ENCODE measurements at places on chromosomes 1 and 21.

GRCh38 chr1:191026828-191027227 is 549.2 kb upstream of the BRINP3 start:
- no peak for DNase-seq

- DNase-seq = peak; percentile 53
These were observed 74.7 kb downstream of the ALG6 start for GRCh38 chr1:63442141-63442475.

GRCh38 chr1:157596384-157596783 is 1.5 kb downstream of the FCRL4 start:
- DNase-seq = no peak

DNA sequence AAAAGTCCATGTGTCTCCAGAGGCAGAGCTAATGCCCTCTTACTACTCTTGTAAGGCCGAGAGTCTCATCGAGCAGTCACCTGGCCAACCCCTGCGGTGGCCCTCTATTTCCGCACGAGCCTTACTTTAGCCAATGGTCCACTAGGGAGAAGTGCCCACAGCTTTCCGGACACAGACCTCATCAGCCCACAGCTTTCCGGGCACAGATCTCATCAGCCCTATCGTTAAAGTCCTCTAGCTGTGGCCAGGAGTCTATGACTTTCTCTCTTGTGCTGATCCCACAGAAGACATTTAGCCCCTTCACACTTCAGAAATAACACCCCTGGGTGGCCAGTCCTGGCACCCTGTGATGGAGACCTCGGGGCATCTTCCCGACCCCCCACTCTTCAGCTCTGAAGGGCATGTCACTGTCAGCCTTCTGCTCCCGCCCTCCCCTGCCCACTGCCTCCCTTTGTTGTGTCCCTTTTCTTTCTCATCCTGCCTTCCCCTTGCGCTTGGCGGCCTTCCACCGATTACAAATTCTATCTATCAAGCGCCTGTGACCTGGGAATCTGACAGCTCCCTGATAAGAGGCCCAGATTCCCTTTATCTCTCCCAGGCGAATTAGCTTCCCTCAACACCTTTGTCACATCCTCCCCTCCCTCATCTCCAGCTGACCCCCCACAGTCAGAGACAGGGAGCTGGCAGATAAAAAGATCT is 161.0 kb downstream of the PLXNA2 start:
- DNase-seq = no peak

GRCh38 chr1:89822999-89823628 is 2.3 kb downstream of the LRRC8D start:
- DNase-seq = peak; percentile 86

DNA sequence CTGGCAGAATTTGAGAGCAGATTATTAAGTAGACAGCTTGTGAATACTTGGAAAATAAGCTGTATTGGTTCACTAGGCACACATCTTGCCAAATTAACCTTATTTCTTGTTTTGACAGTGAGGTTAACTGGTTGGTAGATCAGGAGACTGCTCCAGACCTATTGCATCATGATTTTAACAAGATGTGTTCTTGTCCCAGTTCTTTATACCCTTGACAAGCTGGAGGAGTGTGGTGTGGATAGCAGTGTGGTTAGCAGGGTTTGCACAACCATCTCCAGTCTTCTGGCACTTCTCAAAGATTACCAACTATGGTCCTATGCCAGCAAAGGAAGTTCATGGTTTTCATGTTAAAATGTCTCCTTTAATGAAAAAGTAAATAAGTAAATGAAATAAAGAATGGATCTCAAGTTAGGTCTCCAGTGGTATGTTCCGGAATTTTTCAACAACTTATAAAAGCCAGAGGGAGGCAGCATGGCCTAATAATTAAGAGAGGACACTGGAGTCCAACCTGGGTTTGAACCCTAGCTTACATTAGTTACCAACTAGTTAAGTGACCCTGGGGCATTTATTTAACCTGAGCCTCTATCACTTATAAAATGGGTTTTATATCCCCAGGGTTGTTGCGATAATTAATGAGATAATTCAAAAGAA is 34.1 kb downstream of the DDX20 start:
- peak; percentile 53 for DNase-seq

DNA sequence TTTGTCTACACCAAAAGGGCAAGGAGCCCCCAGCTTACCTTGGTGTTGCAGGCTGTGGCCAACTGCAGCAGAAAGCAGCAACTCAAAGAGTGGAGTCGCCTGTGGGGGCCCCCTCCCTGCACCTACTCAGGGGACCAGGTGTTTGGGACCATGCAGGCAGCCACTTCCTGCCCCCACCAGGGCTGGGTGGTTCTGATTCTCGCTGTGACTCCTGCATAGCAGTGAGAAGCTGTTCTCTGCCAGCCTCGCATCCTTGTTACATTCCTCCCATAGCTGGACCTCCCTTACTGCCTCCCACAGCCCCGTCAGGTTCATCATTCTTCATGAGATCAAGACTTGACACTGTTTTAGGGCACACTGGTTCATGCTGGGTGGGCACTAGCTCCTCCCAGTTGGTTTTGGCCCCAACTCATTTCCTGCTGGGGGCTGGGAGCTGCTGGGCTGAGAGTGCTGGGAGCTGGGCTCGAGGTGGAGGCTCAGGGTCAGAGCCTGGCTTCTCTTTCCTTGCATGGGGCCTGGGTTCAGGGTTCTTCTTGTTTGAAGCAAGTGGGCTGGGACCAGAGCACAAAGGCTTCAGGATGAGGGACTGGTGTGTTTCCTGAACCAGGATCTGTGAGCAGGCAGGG is 146.9 kb upstream of the C1orf174 start:
- no peak for DNase-seq

DNA sequence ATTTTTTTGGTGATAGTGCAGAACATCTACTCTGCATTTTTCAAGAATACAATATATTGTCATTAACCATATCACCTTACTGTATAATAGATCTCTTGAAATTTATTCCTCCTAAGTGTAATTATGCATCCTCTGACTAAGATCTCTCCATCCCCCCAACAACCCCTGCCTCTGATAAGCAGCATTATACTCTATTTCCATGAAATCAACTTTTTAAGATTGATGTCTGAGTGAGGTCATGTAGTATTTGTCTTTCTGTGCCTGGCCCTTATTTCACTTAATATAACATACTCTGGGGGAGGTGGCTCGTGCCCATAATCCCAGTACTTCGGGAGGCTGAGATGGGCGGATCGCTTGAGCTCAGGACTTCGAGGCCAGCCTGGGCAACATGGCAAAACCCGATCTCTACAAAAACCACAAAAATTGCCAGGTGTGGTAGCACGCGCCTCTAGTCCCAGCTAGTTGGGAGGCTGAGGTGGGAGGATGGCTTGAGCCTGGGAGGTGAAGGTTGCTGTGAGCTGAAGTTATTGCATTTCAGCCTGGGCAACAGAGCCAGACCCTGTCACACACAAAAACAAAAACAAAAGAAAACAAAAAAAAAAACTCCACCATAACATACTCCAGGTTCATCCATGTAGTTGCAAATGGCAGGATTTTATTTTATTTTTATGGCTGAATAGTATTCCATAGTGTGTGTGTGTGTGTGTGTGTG is 5.7 kb downstream of the ACOT11 start:
- DNase-seq = no peak

- no peak for DNase-seq
These were observed 30.6 kb upstream of the SSBP3 start for GRCh38 chr1:54436826-54437225.

DNA sequence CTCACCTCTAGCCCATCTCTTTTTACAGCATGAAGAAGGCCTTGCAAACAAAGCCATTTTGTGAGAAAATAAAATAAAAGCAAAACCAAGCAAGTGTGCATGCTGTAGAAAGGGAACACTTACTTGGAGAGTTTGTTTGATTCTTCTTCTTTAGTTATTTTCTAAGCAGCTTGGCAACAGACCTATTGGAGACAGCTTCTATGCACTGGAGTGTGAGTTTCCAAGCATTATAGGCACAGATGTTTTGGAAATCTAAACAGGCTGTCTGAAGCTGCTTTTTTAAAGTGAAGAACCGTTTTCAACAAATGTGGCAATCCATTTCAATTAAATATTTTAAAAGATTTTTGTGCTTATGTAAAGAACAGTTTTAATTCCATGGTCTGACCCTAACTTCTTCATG is 76.6 kb downstream of the NGF start:
- DNase-seq = no peak

DNA sequence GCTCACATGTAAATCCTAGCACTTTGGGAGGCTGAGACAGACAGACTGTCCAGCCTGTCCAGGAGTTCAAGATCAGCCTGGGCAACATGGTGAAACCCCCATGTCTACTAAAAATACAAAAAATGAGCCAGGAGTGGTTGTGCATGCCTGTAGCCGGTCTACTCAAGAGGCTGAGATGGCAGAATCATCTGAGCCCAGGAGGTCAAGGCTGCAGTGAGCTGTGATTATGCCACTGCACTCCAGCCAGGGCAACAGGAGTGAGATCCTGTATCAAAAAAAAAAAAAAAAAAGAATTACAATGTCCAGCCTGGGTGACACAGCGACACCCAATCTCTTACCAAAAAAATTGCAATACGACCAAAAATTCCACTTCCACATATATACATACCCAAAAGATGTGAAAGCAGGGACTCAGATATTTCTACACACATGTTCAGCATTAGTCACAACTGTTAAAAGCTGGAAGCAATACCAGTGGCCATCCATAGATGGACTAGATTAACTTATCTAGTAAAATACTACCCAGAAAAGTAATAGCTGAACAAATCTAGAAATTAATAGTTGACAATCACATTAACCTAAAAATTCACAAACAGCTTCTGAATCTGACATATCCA is 49.2 kb downstream of the ASH1L start:
- DNase-seq = peak; percentile 75

- DNase-seq = no peak
These were observed 11.5 kb upstream of the TMEM51 start for GRCh38 chr1:15141935-15142539.

DNA sequence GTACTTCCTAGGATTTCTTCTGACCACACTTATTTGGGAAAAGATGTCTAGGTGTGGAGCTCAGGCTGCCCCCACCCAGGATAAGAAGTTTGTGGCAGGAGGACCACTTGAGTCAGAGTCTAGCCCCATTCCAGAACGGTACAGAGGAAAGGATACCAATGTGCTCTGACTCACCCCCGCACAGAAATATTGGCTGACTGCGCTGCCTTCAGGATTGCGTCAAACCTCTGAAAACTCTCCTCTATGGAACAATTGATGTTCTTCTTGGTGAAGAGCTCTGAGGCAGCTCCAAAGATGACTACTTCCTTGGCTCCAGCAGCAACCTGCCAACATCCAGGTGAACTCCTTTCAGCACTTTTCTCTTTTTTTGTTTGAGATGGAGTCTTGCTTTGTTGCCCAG is 11.2 kb downstream of the HMGCL start:
- DNase-seq = no peak
